ENCODE measurements at places on chromosomes 13 and 19.
A peak's percentile ranks its signal among the peaks of the same experiment; 100 is the strongest.

DNA sequence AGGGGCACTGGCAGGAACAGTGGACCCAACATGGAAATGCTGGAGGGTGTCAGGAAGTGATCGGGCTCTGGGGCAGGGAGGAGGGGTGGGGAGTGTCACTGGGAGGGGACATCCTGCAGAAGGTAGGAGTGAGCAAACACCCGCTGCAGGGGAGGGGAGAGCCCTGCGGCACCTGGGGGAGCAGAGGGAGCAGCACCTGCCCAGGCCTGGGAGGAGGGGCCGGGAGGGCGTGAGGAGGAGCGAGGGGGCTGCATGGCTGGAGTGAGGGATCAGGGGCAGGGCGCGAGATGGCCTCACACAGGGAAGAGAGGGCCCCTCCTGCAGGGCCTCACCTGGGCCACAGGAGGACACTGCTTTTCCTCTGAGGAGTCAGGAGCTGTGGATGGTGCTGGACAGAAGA, 4.1 kb downstream of the KLK2 start:
- DNase-seq: no peak

- peak; percentile 87 for DNase-seq
These were observed 1.0 kb downstream of the CLDND2 start for GRCh38 chr19:51367565-51368365.

DNA sequence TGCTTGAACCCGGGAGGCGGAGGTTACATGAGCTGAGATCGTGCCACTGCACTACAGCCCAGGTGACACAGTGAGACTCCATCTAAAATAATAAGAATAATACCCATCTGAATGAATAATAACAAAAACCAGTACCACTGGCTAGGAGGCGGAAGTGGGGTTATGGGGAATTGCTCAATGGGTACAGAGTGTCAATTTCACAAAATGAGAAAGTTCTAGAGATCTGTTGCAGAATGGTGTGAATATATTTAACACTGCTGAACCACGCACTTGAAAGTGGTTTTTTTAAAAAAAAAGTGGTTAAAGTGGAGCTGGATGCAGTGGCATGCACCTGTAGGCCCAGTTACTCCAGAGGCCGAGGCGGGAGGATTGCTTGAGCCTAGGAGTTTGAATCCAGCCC, 18.5 kb downstream of the KLF2 start:
- no peak for DNase-seq

DNA sequence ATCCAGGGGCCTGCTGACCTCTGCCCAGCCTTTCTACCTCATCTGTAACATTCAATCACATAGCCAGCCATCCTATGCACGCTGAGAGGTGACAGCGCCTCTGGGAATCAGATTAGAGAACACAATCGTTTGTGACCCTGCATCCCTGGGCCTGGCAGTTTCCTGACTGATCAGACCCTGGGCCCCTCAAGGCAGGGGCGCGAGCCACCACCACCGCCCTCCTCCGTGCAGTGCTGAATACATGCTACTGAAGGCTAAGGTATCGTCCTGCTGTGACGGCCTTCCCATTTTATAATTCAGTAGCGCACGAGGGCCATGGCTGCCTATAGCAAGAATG, 1.3 kb downstream of the TMTC4 start:
- no peak for DNase-seq

DNA sequence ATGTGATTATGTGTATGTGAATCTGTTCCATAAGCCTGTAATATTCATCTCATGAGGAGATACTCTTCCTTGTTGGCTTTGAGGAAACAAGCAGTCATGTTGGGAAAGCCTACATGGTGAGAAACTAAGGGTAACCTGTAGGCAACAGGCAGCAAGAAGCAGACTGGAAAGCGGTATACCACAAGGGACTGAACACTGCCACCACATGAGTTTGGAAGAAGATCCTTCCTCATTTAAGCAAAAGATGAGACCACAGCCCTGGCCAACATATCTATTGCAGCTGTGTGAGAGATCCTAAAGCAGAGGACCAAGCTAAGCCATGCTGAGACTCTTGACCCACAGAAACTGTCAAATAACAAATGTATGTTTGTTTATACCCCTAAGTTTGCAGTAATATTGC, 134.8 kb downstream of the B3GLCT start:
- no peak for DNase-seq

- DNase-seq: no peak
These were observed 43.7 kb downstream of the TMEM255B start for GRCh38 chr13:113802761-113803160.

DNA sequence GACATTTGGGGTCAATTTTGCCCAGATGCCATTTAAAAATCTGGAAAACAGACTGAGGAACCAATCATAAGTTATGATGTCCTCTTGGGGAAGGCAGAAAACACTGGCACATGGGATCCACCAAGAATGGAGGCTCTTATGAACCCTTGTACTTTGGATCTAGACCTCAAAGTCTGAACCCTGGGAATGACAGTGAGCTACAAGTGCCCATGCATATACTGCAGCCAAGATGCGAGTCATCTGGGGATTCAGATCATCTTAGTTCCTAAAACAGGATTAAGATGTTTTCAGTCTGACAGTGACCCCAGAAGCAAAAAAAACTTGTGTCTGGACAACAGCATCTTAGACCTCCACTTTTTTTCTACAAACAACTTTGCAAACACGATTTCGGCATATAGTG, 100.2 kb upstream of the SIAH3 start:
- no peak for DNase-seq

DNA sequence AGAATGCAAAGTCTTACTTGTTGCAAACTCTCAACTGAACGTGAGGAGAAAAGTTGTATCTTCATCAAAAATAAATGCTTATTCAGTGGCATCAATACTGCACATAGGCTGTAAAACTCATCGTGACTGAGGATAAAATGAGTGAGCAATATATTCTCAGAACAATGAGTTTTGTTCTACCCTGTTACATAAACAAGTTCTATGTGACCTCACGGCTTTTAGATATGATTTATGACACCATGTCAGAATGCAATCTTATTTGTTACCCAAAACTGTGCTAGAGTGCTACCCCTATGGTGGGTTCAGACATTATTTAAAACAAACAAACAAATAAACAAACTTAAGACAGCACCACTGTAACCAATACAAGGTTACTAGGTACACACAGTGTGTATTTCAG, 55.4 kb downstream of the FOXO1 start:
- DNase-seq: no peak

GRCh38 chr13:48078251-48078656, 16.6 kb downstream of the MED4 start:
- no peak for DNase-seq

GRCh38 chr19:9078651-9079050, 8.2 kb upstream of the OR1M1 start:
- DNase-seq: no peak

DNA sequence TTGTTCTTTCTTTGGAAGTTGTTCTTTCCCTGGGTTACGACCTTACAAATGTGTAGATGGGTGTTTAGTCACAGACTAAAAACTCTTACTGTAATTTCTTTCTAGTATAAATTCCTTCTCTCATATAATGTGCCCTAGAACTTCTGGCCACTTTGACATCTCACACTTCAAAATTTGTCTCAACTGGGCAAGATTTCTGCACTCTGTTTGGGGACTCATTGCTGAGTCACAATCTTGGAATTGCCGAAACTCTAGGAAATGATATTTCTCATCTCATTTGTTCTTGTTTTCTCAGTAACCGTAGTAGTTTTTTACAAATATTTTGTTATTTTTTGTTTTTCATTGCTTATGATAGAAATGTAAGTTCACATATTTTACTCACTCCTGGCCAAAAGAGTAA, 2523.2 kb upstream of the PCDH20 start:
- no peak for DNase-seq

DNA sequence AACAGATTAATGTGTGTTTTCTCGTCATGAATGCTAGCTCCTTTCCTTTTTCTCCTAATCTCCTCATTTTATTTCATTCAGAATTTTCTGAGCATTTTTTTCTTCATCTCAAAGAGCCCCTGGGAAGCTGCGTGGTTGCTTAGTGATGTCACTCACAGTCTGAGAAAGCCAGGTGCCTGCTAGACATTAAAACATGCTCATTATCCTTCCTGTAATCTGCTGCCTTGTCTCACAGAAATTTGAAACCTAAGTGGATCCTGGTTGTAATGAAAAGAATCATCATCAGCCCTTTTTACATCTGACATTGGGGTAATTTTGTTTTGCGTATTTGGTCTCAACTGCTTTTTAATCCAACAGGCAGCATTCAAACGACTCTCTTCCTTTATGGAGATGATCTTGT, 108.2 kb upstream of the RNF113B start:
- peak; percentile 79 for DNase-seq

GRCh38 chr13:67090856-67091255, 139.3 kb downstream of the PCDH9 start:
- DNase-seq: no peak

- no peak for DNase-seq
These were observed 11.6 kb downstream of the CNFN start for GRCh38 chr19:42378225-42379215.

DNA sequence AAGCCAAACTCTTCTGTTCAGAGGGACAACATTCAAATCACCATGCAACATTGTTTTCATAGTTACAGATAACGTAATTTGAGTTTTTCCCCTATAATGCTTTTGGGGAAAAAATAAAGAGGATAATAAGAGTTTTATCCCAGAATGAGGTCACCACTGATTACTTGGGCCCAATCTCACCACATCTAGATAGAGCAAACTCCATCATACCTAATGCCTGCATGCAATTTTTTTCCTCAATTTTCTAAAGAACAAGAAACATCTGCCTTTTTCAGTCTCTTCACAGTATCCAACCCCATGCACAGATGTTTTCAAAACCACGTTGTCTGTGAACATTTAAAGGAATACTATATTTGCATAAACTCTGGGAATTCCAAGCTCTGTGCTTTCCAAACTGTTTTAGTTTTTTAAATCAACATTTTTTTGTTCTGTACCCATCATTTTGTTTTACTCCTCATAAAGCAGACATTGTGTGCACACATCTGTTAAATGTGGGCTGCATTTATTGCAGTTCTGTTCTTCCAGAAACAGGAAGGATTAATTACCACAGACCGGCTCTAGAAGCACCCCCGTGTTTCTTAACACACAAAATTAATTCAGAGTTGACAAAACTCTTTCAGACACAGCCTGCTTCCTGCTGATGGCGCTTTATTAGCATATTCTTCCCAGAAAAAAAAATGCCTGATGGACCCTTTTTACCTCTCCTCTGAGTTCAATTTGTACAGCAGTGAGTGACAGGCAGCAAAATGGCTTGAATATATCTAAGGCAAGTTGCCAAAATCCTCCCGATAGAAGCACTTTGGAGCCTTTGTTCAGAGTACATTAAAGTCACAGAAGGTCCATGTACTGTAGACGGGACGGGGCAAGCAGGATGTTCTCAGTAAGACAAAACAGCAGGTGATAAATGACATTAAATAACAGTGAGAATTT, 1171.9 kb downstream of the EFNB2 start:
- DNase-seq: no peak

GRCh38 chr13:51998723-51999509, 12.3 kb downstream of the ATP7B start:
- no peak for DNase-seq

DNA sequence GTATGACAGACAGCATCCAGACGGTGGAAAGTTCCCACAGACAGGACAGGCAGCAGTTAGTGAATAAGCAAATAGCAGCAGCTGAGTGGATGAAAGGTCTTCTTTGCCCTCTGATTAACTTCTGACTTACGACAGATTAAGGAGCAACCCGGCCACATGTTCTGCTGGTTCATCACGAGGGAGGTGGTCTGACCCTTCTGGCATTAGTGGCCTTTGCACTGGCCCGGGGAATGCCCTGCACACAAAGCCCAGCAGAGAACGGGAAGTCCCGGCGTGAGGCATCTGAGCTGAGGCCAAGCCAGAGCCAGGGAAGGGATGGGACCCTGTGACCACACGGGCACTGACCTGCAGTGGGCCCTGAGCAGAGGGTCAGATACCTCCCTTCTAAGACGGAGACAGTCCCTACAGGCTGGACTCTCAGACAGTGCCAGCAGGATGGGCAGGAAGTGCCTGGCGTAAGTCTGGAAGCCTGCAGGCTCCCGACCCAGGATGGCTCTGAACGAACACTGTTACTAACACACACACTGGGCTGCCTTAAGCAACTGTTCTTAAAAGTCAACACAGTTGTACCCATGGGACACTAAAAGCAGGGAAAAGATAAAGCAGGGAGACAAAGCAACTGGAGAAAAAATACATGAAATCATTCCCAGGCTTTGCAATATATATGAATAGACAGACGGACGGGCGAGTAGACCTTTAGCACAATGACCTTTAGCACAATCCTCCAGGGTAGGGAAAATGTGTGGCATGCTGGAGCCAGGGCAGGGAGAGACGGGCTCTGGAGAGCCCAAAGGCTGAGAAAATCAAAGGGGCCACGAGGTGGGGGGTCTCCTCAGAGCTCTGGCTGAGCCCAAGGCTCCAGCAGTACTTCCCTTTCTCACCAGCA, 6.3 kb downstream of the C19orf12 start:
- no peak for DNase-seq

DNA sequence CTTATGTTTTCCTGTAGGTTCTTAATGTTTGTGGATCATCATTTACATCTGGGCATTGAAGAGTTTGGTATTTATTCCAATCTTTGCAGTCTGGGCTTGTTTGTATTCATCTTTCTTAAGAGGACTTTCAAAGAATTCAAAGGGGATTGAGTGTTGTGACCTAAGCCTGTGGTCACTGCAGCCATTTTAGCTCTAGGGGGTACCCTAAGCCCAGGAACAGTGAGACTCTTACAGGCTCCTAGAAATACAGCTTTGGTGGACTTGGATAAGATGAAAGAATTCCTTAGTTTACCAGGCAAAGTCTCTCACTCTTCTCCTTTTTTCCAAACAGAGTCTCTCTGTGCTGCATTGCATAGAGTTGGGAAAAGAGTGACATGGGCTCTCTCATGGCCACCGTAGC, 2539.0 kb upstream of the PCDH20 start:
- no peak for DNase-seq

DNA sequence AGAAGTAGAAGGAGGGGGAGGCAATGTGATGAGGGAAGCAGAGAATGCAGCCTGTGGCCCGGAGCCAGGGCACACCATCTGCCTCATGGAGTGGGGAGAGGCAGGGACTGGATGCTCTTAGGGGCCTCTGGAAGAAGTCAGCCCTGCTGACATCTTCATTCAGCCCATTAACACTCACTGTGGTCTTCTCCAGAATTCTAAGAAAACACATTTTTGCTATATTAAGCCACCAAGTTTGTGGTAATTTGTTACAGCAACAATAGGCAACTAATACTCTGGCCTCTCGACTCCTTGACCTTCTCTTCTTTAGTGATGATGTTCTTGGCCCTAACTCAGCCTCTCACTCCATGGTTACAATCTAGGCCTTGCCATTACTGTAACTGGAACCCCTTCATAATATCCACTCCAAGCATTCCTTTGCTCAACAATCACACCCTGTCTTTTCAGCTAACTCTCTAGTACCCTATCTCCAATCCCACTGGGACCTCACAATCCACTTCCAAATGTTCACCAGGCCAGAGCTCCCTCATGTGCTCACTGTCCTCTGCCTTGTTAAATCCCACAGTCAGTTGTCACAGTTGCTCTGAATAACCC, 98.5 kb downstream of the MIPEP start:
- DNase-seq: no peak

DNA sequence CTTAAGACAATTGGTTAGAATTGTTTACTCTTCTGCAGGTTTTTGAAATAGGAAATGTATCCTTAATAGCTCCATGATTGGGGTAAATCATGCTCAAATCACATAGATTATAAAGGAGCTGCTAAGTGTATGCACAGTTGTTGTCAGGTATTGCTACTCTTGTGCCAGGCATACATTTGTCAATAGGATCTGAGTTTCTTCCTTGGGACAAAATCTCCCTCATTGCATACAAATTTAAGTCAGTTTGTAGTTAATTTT, 109.3 kb upstream of the MLNR start:
- DNase-seq: no peak

GRCh38 chr13:76991432-76991795, 467 bp upstream of the CLN5 start:
- DNase-seq: no peak

All from DMS79 (cell line).